AG09319 (cell line): ENCODE measurements at places on chromosomes 6 and 20.

GRCh38 chr6:54722328-54722727 lies 124.2 kb upstream of the FAM83B start:
- no peak for DNase-seq

GRCh38 chr20:58996226-58996611 lies 10.8 kb downstream of the CTSZ start:
- no peak for DNase-seq

DNA sequence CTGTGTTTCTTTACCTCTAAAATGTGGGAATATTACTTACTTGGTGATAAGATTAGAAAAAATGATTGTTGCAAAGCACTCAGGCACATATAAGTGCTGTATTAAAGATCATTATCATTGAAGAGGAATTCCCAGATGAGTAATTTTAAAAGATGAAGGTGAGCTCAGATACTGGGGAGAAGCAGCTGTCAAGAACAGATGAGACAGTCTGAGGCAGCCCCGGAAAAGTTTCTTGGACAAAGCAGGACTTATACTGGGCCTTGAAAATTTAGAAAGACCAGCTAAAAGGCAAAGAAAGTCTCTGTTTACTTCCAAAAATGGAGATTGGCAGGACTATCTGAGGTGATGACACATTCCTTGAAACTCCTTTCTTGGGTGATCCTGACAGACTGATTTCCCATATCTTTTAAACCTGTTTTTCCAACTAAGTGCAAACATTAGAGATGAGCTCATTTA lies 93.8 kb upstream of the MARCKS start:
- DNase-seq: no peak

DNA sequence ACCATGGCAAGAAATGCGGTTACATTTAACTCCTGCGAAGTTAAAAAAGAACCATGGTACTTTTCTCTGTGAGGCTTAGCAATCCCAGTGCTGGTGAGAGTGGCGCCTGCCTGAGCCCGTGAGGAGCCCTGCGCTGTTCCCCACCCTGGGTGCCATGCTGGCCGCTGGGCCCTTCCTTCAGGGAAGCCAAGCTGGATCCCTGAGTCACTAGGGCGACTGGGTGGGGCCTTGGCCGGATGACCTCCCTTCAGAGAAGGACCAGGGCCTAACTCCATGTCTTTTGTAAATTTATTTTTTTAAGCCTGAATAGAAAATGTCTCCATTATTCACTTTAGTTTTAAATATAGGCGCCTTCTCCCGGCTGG lies 209.1 kb downstream of the ERMARD start:
- DNase-seq: no peak
